DMS79 treated with DMSO at 0.1 percent for 48 hours (cell line): ENCODE measurements at places on chromosomes 7 and 10.

DNA sequence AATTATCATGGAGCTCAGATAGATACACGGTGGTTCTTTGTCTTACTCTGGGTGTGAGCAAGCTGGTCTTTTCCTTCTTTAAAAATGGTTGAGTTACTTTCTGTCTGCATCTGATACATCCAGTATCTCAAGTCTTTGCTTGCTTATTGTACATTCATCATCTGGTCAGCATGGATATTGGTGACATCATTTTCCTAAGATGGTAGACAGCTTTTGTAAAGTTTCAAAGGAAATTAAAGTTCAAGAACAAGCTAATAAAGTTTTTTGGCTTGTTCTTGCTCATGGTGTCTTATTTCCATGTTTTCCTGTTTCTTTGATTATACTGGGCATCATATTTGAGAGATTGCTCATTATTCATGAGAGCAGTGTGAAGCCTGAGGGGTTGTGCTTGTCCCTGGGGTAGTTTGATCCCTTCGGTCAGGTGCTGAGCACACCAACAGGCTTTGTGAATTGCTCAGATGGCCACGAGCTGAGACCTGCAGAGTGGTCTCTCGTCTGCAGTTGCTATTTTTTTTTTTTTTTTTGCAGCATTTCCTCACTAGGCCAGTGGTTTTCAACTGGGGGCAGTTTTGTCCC is 38.5 kb downstream of the MGMT start:
- DNase-seq: no peak

DNA sequence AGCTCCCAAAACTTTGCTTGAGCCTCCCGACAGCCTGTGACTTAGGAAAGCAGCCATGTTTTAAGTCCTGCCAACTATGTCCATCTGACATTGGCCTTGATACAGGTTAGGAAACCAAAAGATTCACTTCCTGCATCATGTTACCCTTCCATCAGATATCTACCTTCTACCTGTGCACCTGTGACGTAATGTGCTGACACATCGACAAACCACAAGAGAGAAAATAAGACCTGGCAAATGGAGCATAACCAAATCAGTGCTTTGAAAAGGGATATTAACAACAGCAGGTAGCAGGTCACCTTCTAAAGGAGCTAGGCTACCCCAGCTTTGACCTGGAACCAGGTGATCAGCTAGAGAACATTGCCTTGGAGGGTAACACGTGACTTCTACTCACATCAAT is 14.8 kb upstream of the PRR15 start:
- DNase-seq: no peak

- peak; percentile 42 for DNase-seq
Measured at GRCh38 chr10:119080521-119081259, at the start of gene EIF3A. Gene EIF3A (minus strand): TSS chr10:119080817. CDS start chr10:119080676, 141 bp downstream.

DNA sequence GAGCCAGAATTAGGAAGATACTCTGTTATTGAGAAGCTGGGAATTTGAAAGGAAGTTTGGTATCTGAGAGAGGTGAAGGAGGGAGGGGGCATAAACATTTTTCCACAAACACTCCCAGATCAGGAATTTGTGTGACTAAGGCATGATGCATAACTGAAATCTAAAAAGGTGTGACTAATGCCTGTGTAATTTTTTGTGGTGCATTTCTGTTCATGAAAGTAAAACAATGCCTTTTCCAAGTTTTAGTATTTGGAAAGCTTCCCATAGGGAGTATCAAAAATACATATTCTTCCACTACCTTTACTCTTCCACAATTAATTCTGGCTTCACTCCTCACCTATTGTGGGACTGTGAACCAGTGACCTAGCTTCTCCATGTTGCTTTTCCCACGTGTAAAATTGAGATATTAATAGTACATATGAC is 56.4 kb upstream of the CAV2 start:
- no peak for DNase-seq

- no peak for DNase-seq
Measured at GRCh38 chr7:85224171-85224570, 37.3 kb upstream of the SEMA3D start.

GRCh38 chr7:69182596-69183467 is 415.4 kb upstream of the AUTS2 start:
- no peak for DNase-seq

GRCh38 chr7:14457568-14458453 is 444.7 kb downstream of the DGKB start:
- DNase-seq: no peak
